ENCODE measurements at places on chromosomes 2 and 18.

DNA sequence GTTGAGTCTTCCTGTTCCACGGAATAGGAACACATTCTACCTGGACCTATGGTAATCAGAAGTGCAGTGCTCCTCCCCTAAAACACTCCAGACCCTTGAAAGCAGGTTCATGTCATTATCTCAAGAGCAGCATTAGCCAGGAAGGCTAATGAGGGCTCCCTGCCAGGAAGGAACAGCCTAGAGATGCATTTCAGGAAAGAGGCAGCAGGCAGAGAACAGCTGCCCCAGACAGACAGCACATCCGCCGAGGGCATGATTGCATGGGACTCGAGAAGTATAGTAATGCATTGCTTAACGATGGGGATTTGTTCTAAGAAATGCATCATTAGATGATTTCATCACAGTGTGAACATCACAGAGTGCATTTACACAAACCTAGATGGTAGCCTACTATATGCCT, 171.5 kb downstream of the ALK start:
- DNase-seq, result no peak

- DNase-seq, result peak; percentile 29
Observed at GRCh38 chr2:63051042-63051794, 588 bp downstream of the OTX1 start.

- no peak for DNase-seq
Observed at GRCh38 chr2:19671311-19671710, 230.5 kb downstream of the TTC32 start.

- no peak for DNase-seq
Observed at GRCh38 chr2:219803294-219803693, 175.9 kb downstream of the SLC4A3 start.

- no peak for DNase-seq
Observed at GRCh38 chr2:23243073-23243659, 141.8 kb upstream of the KLHL29 start.

DNA sequence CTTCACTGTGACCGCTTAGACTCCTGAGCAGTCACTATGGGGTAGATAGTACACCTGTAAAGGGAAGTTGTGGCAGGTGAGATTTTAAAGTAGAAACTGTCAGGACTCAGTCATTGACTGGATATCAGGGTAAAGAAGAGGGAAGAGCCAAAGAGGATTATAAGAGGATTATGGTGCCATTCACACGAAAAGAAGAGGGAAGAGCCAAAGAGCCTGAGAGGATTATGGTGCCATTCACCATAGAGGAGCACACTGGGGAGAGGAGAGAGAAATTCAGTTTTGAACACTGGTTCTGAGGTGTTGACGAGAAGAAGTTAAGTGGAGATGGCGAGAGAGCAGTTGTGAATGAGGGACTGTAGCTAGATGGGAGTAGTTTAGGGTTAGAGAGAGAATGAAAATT, 16.9 kb upstream of the KCNJ13 start:
- DNase-seq, result no peak

- no peak for DNase-seq
Observed at GRCh38 chr2:223311889-223312680, 260.1 kb downstream of the KCNE4 start.

DNA sequence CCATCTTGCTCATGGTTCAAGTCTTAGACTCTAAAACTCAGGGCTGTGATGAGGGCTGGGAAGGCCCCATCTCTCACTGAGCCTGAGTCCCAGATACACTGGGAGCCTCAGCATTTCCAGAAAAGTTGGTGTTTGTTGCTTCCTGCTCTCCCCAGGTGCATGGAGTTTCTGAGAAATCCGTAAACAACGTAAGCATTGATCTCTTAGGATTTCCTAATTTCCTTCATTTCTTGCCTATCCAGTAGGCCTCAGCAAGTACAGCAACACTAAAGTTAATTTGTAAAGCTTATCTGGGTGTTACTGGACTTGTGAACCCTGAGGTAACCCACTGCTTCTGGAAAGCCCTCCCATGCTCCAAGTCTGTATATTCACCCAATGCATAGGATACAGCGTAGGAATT, 199.4 kb upstream of the SIX3 start:
- DNase-seq, result no peak

DNA sequence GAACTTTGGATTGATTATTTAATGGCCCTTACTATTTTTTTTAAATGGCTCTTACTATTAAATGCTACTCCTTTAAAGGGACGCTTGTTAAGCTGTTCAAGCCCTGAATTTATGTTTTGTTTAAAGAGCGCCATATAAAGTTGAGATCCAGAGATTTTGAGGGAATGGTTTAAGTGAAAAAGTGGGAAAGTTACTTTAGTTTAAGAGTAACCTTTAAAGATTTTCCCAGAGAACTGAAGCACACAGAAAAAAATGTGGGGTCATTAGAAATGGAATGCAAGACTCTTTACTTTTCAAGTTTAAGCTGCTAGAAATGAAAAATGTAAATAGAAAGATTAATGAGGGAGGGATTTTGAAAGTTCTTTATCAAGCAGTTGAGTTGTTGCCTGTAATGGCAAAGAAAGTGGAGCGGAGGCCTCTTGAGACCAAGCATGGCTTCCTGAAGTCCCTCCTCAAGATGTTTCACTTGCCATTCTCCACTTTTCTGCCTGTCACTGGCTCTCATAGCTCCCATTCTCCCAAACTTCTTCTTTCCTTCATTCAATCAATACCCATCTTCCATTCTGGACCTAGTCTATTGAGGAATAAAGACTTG, 93.2 kb downstream of the KCNS3 start:
- no peak for DNase-seq

GRCh38 chr2:110980339-110981062, 140.2 kb upstream of the BCL2L11 start:
- peak; percentile 17 for DNase-seq

- no peak for DNase-seq
Observed at GRCh38 chr18:8800876-8801262, 95.5 kb downstream of the MTCL1 start.

DNA sequence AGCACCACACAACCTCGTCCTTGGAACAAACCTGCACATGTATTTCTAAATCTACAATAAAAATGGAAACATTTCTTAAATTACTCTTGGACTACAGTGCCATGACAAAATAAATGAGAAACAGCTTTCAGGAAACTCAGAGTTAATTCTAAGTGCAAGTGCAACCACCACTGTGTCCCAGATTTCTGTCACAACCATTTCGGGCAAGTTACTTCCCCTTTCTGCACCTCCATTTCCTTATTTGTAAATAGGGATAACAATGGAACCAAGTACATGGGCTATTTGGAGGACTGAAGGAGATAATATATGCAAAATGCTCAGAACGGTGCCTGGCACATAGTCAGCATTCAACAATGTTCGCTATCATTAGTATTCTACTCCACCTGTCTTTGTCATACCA, 93.2 kb downstream of the CACNB4 start:
- DNase-seq, result no peak

DNA sequence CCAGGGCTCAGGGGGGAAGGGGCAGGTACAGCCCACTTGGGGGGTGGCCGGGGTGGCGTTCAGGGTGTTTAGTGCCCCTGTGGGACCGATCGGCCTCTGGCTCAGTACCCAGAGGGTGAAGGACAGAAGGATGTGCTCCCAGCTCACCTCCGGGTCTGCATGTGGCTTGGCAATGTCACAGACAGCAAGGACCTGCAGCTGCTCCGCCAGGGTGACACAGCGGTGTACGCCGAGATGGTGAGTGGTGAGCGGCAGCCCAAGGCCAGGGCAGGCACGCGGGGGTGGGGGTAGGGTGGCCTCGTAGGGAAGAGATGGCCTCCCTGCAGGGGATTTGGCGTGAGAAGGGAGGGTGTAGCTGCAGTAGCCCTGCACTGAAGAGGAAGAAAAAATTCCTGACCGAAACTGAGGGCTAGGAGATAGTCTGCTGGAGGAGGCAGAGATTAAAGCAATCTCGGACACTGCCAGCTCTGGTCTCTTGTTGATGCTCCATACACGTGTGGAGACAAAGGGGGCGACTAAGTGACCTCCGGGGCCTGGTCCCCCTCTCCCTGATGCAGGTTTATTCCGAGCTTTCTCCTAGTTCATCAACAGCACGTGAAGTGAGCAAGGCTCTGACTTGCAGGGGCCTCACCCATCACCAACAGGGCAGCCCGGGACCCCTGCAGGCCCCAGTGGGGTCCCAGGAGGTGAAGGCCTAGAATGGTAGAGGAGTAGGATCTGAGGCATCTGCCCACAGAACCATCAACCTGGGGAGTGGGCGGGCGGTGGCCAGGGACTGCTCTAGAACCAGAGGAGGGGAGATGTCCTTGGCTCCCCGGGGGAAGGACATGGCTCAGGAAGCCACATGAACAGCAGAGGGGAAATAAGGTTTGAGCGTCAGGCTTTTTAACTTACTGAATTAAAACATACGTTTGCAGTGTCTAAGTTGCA, 45.4 kb downstream of the FER1L5 start:
- no peak for DNase-seq

- peak; percentile 37 for DNase-seq
Observed at GRCh38 chr18:47036298-47036874, 965 bp upstream of the ELOA2 start.

DNA sequence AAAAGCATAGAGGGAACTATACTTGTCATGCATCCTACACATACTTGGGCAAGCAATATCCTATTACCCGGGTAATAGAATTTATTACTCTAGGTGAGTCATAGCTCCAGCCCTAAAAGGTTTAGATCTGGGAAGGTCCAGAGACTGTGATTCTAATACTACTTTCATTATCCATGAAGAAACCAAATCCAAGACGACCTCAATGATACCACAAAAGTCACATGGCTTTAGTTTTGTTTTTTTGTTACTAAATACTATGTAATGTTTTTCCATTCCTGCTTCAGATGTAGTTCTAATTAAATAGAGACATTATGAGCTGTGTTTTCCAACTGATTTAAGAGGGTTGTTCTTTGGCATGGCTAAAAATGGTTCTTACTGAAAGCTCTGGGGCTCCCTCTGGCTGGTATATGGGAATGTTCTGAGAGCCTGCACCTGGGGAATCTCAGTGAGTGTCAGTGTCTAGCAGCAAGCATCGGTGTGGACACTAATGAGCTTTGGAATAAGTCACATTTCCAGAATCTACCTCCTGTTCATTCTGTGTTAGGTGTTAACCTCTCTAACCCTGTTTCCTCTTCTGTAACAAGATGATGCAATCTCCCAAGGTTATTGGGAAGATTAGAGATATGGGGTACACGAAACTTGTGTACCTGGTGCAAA, 20.5 kb upstream of the IL1RL2 start:
- no peak for DNase-seq

GRCh38 chr2:6359964-6360363, 505.7 kb downstream of the CMPK2 start:
- no peak for DNase-seq

GRCh38 chr2:184367211-184367610, 231.1 kb upstream of the ZNF804A start:
- DNase-seq, result no peak

GRCh38 chr2:229910832-229911412, 10.9 kb downstream of the TRIP12 start:
- no peak for DNase-seq

DNA sequence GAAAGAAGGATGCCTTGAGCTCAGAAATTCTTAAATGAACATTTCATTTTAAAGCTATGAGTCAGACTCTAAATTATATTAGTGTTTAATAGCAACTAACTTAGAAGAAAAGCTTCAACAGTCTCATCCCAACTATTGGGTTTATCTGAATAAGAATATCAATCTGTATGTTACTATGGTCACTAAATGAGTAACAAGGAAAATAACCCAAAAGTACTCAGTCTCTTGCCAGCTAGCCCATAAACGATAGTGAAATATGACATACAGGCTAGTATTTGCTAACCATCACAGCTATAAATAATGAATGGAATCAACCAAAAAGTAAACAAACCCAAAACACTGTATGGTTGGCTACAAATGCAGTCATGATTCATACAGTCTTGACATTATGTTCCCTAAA, 174.9 kb downstream of the RAB3GAP1 start:
- no peak for DNase-seq

DNA sequence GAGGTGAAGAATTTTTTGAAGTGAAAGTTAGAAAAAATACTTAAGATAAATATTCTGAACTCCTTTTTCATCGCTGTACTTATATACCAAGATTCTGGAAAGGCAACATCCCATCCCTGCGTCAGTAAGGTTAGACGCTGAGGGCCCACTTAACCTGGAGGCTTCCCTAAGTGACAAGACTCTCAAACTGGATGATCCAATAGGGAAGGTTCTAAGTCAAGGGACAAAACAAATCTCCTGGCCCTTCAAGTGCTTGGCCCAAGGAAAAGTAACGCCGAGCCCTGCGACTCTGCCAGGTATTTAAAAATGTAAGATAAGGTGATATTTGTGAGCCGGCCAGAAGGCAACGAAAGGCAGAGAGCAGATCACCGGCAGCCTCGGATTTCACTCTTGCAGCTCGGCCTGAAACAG, 1.3 kb downstream of the STK39 start:
- DNase-seq, result no peak

- DNase-seq, result no peak
Observed at GRCh38 chr2:135052997-135053474, 944 bp downstream of the RAB3GAP1 start.

DNA sequence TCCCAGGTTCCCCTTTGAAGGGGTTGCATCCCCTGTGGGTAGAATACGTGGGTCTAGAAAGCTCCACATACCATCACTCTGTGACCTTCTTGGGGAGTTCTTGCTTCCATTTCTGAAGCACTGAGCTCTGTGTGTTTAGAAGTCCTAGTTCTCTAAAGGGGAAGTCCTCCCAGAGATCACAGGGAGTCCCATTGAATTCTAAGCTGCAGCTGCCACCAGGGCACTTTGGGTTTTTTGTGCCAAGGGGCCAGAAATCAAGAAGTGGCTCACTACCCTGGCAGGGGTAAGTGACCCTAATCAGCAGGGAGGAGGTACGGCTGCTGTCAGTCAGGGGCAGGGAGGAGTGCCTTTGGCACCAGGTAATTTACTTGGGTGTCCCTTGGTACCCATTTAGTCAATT, 70.9 kb downstream of the EHD3 start:
- no peak for DNase-seq

GRCh38 chr2:159185401-159186130, 100.9 kb downstream of the WDSUB1 start:
- DNase-seq, result peak; percentile 27

DNA sequence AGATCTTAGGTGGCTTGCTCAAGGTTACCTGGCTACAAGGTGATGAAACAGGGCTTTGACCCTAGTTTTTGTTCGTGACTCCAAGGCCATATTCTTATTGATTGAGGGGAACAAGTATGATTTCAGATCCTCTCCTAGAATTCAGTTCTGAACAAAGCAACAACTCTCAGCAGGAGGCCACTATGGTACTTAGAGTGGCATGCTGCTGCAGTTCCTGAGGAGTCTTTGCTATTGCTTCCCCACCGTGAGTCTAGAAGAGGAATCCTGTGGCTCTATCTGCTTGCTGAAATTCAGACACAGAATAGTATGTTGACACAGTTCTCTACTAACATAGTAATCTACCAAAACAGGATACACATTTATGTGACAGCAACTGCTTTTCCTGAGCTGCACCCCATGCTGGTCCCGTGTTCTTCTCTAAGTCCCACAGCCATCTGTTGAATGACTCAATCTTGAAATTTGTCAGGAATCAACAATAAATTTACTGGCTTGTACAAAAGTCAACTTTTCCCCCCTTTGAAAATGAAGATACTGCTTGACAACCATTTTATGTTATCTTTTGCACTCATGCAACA, 4.1 kb downstream of the TGFBRAP1 start:
- no peak for DNase-seq
